ENCODE measurements at places on chromosomes 1 and 21.

DNA sequence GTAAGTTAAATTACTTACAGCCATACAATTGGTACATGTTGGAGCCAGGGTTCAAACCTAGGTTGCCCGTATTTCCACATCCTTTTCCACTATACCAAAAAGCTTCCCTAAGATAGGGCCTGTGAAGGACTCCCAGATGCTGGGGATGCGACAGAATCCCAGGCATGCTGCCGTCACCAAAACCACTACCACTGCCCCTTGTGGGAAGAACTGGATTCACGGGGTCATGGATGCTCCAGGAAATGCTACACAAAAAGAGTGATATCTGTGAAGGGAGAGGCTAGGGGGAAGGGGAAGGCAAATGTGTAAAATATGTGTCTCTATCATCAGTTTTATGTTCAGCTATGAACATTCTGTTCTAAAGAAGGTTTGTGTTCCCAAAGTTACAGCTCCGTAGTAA lies 133.9 kb upstream of the IVNS1ABP start:
- DNase-seq = no peak

DNA sequence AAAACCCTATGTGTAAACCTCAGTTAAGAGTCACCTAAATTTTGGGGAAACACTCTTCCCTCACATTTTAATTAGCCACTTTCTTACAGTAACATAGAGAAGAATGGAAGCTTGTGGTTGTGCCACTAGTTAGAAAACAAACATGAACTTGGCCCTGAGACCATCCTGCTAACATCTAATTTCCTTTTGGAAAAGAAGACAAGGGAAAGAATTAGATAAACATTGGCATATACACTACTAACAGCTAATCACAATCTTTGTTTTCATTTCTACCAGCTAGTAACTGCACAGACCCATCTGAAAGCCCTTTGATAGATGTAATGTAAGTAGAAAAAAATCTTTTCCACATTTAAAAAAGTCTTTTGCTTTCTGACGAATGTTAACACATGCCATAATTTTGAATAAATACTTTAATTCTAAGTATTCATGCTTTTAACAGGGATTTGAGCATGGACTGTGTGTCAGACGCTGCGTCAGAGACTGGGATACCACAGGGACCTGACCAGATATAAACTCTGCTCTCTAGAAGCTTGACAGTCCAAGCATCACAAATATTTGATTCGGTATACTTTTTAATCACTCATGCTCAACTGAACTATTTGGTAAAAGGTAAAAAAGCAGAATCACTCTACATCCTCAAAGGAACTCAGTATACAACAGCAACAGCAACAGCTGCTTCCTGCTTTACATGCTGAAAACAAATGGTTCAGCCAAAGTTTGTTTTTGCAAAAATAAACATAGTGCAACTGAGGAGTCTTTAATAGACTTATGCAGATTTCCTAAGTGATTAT lies 30.2 kb downstream of the DPH5 start:
- DNase-seq = no peak

DNA sequence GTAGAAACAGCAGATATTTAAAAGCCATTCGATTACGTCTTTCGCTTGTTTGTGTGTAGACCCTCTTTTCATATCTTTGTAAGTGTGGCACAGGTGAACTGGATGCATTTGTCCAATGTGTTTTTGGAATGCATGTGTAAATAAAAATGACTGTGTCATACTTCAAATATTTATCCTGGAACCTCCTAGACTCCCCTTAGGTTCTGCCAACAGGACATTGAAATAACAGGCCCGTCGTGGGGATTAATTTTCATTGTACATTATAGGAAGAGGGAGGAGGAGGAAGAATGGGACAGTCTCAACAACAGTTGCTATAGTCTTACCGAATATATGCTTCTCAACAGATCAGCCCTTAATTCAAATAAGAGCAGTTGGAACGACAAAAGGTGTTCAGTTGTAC lies 95.8 kb downstream of the PRKAB2 start:
- DNase-seq = no peak

- no peak for DNase-seq
Observed at GRCh38 chr1:224450561-224451350, 16.2 kb upstream of the WDR26 start.

GRCh38 chr1:37633040-37633937 lies 1.4 kb downstream of the RSPO1 start:
- no peak for DNase-seq

DNA sequence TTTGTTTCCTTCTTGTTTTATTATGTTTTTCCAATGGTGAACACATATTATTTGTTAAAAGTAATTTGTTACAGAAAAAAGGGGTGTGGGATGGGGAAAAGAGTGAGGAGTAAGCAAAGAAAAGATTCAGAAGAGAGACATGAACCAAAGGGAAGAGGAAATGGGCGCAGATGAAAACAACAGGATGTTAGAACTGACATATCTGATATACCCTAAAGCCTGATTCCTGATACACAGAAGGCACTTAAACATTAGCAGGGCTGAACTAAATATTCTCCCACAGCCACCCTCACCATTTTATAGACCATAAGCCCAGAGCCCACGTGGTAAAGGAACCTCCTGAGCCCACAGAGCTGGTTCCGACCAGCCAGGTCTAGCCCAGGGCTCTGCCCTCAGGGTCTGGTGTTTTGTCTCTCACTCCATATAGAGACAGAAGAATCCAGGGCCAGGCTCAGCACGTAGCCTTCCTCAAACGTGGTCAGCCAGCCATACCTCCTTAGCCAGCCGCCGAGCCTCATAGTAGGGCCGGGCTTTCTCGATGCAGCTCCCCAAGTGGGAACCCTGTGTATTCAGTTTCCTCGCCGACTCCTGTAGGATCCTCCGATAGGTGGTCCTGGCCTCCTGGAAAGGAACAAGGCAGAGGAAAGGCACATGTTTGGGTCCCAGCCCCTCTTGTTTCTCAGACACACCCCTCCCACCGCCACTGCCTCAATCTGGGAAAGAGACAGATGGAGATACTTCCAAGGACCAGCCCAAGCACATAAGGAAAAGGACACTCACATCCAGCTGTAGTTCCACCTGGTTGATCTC lies 9.5 kb downstream of the SH3BP5L start:
- no peak for DNase-seq

- no peak for DNase-seq
Observed at GRCh38 chr1:97632776-97633175, 288.1 kb downstream of the DPYD start.

- DNase-seq = no peak
Observed at GRCh38 chr1:27152829-27153548, 1.9 kb downstream of the SLC9A1 start.

- DNase-seq = no peak
Observed at GRCh38 chr1:48160486-48161132, 61.9 kb upstream of the SLC5A9 start.

DNA sequence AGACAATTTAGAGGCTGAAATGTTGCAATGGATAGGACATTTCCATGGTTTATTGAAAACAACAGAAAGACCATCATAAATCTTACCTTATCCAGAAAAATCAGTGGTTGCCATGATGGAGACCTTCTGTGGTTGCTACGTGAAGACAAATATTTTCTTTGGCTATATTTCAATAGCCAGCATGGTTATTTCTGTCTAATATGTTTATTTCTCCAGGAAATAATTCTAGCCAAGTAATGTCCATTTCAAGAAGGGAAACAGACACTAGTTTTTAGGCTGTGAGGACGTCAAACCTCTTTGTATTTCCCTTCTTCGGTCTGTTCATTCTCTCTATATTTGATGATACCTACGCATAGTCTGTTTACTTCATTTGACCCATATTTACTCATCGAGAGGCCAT lies 49.2 kb upstream of the NFASC start:
- no peak for DNase-seq

- no peak for DNase-seq
Observed at GRCh38 chr1:43232074-43232473, 37.7 kb upstream of the TMEM125 start.

GRCh38 chr1:223811634-223812101 lies 34.1 kb downstream of the TP53BP2 start:
- DNase-seq = no peak

- no peak for DNase-seq
Observed at GRCh38 chr1:183730886-183731573, 73.9 kb upstream of the RGL1 start.

- no peak for DNase-seq
Observed at GRCh38 chr1:109821831-109822745, 58.4 kb upstream of the EPS8L3 start.

GRCh38 chr1:165284454-165284853 lies 72.1 kb downstream of the LMX1A start:
- no peak for DNase-seq

GRCh38 chr1:227543283-227544066 lies 19.9 kb upstream of the ZNF678 start:
- no peak for DNase-seq

GRCh38 chr1:49323925-49324540 lies 547.3 kb upstream of the BEND5 start:
- DNase-seq = no peak

GRCh38 chr1:9425859-9426258 lies 113.4 kb upstream of the SLC25A33 start:
- DNase-seq = no peak

- DNase-seq = no peak
Observed at GRCh38 chr1:83905315-83905907, 93.5 kb downstream of the TTLL7 start.

- no peak for DNase-seq
Observed at GRCh38 chr1:7705908-7706216, 65.2 kb upstream of the VAMP3 start.

DNA sequence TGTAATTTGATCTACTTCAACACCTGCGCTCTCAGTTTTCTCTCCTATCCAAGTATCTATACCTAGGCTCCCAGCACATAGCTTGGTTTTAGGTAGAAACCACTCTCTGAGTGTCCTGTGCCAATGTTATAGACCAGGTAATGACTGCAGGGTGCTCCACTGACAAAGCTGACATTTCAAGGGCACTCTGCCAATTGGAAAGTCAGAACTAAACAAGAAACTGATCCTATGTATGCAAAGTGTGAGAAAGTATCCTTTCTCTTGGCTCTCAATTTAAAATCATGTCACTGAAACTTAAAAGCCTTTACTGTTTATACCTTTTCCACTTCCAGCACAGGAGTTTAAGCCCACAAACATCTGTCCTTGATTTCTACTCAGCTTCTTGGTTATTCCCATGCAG lies 45.0 kb upstream of the AIM2 start:
- no peak for DNase-seq

DNA sequence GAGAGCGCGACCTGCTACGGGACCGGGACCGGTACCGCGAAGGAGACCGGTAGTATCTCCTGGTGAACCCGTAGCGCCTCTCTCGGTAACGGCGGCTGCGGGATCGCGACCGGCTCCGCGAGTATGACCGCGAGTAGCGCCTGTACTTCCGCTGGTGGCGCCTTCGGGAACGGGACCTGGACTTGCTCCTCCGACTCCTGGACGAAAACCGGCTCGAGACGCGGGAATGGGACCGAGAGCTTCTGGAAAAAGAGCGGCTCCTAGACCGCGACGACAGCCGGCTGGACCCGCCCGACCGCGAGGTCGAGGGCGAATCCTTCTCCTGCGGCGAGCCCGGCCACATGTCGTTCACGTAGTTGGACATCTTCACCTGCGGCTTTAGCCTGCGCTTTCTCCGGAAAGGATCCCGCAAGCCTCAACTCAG lies 642 bp downstream of the RSRP1 start:
- no peak for DNase-seq

DNA sequence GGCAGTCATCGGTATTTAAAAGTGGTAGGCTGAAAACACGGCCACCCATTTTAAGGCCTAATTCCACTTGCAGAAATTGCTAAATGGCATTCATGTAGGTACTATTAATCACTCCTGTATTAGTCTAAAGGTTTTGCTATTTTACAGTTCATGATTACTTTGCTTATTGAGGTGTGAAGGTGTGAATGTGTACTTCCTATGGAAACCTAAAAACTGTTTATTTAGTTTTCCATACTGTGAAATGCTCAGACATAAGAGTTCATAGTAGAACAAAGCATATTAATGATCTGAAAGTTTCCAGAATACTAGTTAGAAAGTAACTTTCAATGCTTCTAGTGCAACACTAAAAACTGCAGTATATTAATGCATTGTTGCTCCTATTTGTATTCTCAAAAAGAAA lies 69.8 kb downstream of the ITGB3BP start:
- DNase-seq = no peak

GRCh38 chr1:65658122-65658521 lies 134.6 kb upstream of the PDE4B start:
- DNase-seq = no peak

DNA sequence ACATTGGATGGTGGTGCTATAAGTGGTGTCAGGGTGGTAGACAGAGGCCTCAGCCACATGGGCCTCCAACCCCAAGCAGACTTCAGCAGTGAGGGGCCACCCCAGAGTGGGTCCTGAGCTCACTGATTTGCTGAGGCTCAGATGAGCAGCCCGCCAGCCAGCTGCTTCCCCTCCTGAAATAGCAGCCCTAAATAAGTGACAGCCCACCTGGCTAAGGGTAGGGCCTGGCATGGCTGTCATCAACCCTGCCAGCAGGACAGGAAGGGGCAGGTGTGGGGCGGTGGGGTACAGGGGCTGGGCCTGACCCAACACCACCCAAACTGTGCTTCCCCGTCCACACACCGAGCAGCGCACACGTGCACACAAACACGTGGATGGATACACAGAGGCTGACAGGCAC lies 79.3 kb downstream of the GRIK3 start:
- DNase-seq = no peak

- no peak for DNase-seq
Observed at GRCh38 chr21:38965241-38965640, 159.5 kb downstream of the ETS2 start.

GRCh38 chr1:40794048-40794447 lies 10.5 kb downstream of the KCNQ4 start:
- no peak for DNase-seq

DNA sequence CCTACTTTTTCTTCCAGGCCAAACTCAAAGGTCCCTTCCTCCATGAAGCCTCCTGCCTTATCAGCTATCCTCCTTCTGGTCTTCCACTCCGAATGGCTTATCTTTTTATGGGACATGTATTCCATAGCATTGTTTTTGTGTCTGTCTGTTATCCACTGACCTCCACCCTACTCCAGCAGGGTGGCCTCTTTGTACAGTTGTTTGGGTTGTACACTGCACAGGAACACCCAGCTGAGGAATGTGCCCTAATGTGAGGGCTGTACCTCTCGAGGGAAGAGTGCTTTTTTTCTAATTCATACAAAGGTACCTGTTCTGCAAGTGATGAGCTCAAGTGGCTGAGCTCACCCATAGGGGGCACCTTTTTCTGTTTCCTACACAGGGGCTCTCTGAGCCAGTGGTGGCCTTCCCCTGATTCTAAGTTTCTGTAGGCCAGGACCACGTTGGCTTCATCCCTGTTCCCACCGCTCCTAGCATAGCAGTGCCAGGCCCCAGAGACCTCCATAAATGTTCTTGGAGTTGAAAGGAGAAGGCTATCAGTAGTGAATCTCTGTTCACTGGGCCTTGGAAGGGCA lies 108.2 kb downstream of the FOXD2 start:
- no peak for DNase-seq
